NCI-H1436 (cell line): ENCODE measurements at places on chromosomes 5 and 9.
A peak's percentile ranks its signal among the peaks of the same experiment; 100 is the strongest.

DNA sequence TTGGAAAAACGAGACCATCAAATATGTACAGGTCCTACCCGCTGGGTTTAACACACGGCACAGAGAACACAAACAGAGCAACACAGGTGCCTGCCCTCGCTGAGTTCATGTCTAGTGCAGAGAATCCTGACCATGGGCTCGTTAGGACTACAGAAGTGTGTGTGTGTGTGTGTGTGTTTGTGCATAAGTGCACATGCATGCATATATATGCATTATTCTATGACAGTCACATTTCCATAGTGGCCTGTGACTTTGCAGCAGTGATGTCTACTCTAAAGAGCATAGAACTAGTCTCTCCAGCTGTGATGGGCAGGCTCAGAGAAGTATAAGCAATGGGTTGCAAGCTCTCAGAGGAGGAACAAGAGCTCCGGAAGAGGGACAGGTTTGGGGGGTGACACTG lies 27.7 kb downstream of the ORM2 start:
- no peak for DNase-seq

GRCh38 chr5:115735108-115735998 lies 81.1 kb downstream of the CDO1 start:
- no peak for DNase-seq

GRCh38 chr9:130956636-130957450 lies 17.8 kb upstream of the FIBCD1 start:
- DNase-seq: no peak

- no peak for DNase-seq
These were observed 499.3 kb upstream of the ADAMTS16 start for GRCh38 chr5:4640795-4641194.

DNA sequence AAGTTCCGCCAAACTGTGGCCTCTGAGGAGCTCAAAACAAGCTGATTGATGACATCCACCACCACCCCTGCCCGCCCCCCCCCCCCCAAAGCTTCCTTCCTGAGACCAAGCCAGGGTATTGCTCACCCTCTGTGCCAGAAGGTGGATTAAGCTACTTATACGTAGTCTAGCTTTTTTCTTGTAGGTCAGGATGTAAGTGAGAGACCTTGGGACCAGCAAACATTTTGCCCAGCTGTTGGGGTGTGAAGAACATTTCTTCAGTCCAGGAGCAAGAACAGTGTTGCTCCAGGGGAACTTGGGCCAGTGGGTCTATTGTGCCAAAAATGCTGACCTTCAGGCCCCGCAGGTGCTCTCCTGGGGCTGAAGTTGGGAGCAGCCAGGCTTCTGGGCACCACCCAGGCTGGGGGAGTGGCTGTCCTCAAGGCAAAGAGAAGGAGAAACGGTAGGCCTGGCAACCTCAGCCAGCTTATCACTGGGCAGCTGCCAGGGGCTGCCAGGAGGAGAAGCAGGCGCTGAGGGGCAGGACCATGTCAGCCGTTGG lies 18.0 kb downstream of the NEURL1B start:
- no peak for DNase-seq

DNA sequence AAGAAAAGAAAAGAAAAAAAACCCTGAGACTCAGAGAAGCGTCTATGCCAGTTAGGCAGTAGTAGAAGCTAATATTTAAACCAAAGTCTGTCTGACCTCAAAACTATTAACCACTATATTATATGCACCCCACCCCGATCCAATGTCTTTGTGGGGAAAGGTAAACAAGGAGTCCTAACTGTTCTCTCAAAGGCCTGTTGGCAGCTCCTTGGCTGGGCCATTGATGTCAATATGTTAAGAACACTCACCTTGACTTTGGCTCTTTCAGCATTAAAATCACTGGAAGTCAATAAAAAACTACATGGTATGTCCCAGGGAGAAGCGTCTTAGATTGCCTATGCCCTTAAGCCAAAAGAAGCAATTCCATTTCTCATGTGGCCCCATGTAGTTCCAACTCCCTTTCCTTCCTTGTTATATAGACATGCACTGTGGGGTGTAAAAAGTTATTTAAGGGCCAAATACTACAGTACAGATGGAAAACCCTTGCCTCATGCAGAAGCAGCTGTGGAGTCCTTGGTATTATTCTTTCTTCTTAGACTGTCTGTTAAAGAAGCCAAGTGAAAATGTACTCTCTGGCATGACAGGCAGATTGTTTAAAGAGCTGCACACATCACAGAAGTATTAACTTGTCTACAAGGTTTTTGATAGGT lies 308.6 kb upstream of the RPS23 start:
- no peak for DNase-seq

- DNase-seq: no peak
These were observed 199.0 kb upstream of the TARS1 start for GRCh38 chr5:33241802-33242201.

DNA sequence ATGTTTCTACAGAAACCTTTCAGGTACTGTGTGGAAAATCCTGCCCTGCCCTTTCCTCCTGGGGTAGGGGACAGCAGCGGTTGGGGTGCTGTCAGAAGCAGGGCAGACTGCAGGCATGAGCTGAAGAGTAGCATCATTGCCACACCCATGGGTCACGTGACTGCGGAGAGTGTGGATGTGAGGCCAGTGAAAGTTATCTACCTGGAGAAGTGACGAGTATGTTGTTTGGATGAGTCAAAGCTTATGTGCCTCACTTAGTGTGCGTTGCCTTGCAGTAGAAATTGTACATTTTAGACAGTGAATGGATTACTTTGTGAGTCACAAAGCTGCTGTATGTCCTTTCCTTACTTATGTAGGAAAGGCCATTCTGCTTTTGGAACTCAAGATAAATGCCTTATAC lies 21.7 kb upstream of the ACTBL2 start:
- no peak for DNase-seq

- no peak for DNase-seq
These were observed 38.3 kb downstream of the PTGES start for GRCh38 chr9:129714511-129715061.

DNA sequence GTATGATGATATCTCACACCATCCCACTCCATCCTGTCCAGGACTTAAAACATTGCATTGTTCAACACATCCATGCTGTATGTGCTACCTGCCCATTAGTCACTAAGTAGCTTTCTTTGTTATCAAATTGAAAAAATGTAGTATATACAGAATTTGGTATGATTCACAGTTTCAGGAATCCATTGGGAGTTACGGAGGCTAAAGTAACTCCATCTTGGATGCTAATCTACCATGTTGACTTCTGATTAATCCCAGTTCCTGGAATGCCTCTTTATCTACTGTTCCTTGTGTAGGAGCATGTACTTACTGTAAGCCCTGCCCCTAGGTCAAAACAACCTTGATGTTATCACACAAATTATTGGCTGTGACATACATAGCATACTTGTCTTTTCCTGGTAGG lies 38.9 kb upstream of the FOXB2 start:
- DNase-seq: no peak

DNA sequence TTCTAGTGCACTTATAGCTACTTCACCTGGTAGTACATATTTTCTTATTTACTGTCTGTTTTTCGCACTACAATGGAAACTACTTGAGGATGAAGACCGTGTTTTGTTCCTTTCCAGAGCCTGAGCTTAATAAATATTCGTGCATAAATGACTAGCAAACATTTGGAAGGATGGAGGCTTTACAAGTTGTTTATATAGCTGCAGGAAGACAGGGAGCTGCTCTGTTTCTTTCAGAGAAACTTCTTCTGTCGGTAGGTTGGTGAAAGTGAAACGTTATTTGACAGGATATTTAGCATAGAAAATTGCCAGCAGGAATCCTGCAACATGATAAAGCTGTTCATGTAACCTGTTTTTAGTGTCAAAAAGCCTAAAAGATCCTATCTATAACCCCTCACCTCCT lies 210.6 kb downstream of the PCSK5 start:
- no peak for DNase-seq

- no peak for DNase-seq
These were observed 255.5 kb upstream of the SEMA6A start for GRCh38 chr5:116830079-116830478.

GRCh38 chr5:72633649-72634048 lies 126.4 kb upstream of the ZNF366 start:
- DNase-seq: no peak

GRCh38 chr9:101481261-101481660 lies 45.7 kb upstream of the ALDOB start:
- DNase-seq: no peak

- DNase-seq: no peak
These were observed 454.6 kb downstream of the IRX1 start for GRCh38 chr5:4050203-4050602.

DNA sequence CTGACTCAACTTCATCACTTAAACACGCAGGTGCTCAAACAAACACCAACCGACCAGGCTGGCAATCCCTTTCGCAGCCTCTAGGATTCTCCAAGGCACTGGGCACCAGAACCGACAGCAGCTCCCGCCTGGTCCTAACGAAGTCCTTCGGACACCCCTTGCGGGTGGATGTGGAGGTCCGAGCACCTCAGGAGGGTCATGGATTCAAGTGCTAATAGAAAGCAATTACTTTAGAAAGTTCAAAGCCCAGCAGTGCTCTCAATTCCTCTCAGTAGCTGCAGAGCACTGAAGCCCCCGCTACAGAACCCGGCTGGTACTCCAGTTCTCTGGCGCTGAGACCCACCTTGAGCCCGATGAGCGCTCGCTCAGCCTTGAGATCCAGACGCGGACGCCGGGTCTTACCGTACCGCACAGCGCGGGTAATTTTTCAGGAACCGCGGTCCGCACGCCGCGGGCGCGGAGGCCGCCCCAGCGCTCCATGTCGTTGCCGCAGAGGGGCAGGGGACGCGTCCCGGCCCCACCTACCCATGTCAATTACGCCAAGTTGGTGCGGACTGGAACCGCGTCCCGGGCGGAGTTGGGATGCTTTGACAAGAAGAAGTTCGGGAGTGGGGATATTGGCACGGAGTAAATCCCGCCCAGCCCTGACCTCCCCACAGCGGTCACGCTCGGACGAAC lies 638 bp downstream of the MARCHF3 start:
- peak; percentile 47 for DNase-seq

GRCh38 chr5:68170826-68171558 lies 44.6 kb upstream of the PIK3R1 start:
- no peak for DNase-seq

DNA sequence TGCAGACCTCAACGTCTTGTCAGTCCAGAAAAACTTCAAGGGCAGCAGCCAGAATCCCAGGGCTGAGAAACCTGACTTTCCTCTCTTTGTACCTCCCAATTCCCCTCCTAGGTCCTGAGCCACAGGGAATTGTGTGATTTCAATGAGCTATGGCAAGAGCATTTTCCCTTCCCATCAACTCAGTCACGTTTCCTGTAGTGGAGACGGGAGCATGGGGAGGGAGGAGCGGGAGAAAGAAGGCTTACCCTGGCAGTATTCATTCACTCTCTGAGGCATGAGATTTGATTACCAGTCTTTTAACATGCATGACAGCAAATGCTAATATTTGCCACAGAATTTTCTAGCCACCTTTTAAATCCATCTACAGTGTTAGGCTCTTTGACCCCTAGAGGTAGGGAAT lies 109.4 kb upstream of the TBCA start:
- no peak for DNase-seq

DNA sequence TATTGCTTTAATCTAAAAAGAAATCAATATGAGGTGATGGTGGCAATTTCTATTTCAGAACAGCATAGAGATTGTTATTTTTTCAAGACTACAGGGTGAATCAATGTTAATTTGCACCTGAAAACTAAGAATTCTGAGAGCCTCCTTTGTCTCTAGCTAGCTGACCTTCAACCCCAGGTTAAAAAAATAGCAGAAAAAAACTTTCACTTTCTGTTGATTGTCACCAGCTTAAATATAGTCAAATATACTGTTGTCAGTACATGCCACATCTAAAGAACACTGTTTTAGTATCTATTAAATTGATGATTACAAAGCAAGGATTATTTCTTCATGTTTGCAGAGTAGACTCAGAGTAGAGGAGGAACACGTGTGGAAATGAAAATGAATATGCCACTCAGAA lies 1371.4 kb downstream of the MAT2B start:
- no peak for DNase-seq

GRCh38 chr9:96020792-96021550 lies 145.5 kb downstream of the ERCC6L2 start:
- DNase-seq: no peak

- no peak for DNase-seq
These were observed 7.5 kb downstream of the ACSL6 start for GRCh38 chr5:132003982-132004381.

- DNase-seq: no peak
These were observed 37.6 kb downstream of the SVEP1 start for GRCh38 chr9:110541950-110542349.

GRCh38 chr5:62794456-62794855 lies 215.8 kb downstream of the LRRC70 start:
- DNase-seq: no peak

- DNase-seq: no peak
These were observed 189.1 kb upstream of the CDH12 start for GRCh38 chr5:23042226-23042625.

GRCh38 chr5:86806206-86806605 lies 188.5 kb downstream of the COX7C start:
- no peak for DNase-seq

DNA sequence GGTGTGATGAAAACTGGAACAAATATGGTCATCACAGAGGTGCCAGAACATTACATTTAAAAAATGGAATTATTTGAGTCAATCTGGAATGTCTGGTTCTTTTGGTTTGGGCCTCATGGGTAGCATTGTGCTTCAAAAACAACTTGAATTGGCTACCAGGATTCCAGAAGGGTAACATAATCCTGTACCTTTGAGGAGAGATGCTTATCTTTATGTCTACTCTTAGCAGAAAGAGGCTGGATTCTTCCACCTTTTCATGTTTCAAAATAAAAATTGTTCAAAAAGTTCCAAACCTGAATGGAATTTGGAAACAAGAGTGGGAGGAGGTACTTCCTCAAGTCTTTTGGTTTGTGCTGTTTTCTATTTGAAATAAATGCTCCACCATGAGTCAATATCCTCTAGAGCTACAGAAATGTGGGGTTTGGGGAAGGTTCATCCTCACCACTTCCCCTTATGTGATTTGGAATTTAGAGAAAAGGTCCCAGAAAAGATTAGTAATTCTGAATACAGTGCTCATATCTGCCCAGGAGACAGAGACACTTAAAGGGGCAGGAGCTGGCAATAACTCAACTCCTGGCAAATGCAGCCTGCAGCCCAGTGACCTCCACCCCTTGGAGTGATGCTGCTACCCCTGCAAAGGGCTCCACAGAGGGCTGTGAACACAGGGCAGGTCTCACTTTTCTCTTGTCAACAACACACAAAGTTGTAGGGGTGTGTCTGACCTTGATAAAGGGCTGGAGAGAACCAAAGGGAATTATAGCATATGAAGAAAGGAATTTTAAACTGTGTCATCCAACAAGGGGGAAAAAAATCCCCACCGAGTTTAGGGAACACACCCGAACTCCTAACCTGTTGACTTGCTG lies 272.8 kb downstream of the CWC27 start:
- no peak for DNase-seq

DNA sequence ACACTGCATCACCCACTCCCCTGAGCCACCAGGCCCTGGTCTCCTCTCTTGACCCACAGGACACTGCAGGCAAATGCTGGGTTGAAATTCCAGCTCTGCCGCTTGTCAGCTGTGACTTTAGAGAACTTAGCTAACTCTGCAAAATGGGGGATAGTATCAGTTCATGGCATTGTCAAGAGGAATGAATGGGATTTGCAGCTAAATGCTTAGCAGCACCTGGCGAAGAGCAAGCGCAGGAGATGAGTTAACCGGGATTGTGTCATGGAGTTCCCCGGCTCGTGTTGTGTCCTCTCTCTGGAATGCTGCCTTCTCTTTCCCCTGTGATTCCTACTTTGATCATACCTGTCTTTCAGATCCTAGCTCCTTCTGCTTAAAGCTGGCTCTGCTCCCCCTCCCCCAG lies 67.1 kb downstream of the DAB2IP start:
- no peak for DNase-seq
